ENCODE measurements at places on chromosomes 5 and 9.
A peak's percentile ranks its signal among the peaks of the same experiment; 100 is the strongest.

DNA sequence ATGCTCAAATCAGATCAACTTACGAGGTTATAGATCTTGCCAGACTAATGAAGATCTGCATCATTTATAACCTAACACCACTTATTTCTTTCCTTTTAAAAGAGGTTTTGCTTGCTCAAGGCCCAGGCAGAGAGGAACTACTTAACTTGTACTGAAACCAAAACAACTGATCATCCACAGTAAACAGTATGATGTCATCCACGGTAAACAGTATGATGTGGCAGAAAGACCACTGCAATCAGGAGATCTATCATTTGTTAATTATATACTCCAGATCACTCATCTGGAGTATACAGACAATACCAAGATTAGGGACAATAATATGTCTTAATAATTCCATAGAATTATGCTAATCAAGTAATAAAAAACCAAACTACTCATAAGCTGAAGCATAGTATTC is 116.8 kb downstream of the ADAMTS6 start:
- DNase-seq = no peak

- no peak for DNase-seq
These were observed 59.7 kb upstream of the IER5L start for GRCh38 chr9:129237803-129238202.

DNA sequence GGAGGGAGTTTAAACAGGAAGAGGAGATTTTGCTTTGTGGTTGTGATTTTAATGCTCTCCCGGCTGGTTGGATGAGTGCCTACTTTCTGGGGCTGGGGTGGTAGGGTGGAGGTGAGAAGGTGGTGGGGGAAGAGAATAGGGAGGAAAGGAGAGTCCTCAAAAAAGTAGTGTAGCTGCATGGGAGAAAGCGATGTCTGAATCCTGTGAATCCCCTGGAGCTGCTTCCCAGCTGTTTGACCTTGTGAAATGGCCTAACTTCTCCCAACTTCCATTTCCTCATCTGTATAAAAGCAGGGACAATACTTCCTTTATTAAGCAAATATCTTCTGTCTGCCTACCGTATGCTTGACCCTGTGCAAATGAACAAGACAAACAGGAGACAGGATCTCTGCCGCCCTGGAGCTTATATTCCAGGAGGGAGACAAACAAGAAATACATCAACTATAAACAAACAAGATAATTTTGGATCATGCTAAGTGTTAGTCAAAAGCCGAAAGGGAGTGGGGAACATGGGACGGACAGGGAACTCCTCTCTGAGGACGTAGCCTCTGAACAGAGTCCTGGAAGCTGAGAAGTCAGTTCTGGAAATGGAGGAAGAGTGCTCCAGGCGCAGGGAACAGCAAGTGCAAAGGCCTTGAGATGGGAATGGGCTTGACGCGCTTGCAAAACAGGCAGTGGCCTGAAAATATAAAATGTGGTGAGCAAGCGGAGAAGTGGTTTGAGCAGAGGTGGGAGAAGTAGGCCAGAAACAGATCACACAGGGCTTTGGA is 103.5 kb downstream of the SPRY4 start:
- no peak for DNase-seq

DNA sequence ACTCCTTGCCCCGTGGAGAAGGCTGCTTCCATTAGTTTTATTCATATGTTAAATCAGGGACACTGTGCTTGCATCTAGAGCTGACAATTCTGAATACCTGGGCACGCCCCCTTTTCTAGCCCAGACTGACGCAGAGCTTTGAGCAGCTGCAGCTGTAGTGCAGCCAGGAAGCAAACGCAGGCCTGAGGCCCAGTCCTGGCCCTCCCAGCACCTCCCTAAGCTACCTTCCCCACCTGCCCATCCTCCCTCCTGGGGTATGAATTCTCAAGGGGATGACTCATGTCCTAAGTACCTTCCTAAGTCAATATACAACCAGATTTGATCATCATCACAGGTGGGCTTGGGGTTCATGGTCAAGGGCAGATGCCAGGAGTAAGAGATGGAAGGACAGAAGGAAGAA is 3.5 kb downstream of the PHF19 start:
- DNase-seq = no peak

DNA sequence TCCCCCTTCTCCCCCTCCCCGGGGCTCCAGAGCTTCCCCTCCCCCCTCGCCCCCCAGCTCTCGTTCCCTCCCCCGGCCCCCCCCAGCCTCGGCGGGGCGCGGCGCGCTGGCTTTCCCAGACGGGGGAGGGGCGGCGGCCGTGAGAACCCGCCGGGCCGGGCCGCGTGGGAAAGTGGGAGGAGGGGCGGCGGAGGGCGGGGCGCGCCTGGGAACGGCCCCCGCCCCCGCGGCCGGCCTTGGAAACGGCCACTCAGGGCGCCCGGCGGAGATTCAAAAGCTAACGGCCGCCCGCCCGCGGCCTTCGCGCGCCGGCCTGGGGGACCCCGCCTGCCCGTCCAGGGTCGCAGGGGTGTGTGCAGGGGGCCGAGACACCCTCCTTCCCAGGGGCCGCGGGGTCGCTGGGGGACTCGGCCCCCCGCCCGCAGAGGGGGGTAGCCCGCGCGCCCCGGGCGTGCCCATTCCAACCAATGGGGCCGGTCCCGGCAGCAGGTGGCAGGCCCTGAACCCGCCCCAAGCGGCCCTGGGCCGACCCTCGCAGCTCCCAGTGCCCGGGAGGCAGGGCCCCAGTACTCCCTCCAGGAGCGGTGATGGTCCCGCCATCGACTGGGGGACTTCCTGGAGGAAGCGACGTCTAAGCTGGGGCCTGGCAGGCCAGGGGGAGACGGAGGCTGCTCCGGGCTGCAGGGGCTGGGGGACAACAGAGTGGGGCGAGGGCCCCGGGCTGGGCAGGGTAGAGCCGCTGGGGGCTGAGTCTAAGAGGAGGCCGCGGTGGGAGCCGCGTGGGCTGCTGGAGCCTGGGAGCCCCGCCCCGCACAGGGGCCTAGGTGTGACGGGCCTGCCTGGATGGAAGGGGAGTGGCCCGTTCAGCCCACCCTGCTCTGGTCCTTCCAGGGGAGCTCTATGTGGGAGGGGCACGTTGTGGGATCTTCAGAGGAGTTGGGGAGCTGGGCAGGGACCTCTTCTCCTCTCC is 14.2 kb upstream of the NRARP start:
- no peak for DNase-seq

DNA sequence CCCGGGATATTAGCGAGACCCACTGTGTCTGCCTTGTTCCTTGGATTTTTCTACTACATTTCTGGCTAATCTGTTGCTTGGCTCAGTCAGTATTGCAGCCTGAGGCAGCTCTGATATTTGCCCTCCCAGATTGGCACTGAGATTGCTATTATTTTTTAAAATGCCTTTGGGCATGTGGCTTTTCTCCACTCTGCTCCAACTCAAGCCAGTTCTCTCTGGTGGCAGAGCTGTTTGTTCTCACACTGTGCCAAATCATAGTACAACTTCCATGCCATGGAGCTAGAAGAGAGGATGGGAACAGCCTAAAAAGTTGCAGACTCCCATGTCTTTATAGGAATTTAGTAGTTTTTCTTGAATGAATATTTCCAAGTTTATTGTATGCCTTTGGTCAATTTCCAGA is 155.9 kb upstream of the ATP10B start:
- DNase-seq = no peak

- no peak for DNase-seq
These were observed 82.8 kb downstream of the DCP2 start for GRCh38 chr5:113059232-113060040.

DNA sequence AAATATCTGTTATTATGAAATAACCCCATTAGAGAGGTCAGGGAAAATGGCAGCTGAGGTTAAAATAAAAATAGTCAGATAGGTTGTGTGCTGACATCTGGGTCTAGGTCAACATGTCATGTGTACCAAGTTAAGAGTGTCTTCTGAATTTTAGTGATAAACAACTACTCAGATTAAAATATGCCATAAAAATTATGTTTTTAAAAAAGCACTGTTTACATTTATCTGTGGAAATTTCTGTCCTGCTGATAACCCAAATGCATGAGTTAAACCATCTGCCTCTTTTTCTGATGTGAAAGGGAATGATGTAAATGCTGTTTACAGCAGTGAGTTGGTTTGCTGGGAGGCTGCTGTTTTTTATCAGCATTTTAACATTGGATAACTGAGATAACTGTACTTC is 361.2 kb upstream of the TARS1 start:
- DNase-seq = no peak

- no peak for DNase-seq
These were observed 181.1 kb downstream of the KDM4C start for GRCh38 chr9:6938873-6939272.

DNA sequence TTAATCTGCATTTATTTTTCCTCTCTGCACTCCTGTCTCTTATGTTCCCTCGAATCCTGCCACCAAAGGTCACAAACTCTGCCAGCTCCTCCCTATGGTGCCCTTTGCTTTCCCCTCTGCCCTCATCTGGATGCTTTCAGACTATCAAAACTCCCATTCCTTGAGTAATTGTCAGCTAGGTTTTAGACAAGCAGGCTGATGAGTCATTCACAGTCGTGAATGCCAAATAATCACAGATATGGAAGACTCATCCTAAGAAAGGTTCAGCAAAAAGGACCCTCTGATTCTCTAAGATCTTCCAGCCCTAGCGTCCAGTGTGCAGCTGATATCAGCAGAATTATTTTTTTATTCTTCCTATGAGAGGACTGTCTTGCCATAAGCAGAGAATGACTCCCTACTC is 104.5 kb upstream of the NUDT12 start:
- DNase-seq = no peak

DNA sequence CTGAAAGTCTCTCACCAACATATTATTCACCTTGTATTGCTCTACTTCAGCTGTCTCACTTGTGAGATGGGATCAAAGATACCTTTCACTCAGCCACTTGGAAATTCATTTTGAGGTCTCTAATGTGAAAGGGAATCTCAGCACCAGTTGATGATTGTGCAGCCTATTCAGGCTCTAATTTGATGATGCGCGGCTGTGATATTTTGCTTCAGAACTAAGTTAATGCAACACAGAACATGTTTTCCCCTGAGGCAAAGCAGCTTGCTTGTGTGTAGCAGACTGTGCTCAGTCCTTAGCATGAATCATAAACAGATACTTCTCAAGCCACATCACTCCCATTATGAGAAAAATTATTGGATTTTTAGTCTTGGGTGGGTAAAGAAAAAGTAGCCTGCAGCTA is 378.8 kb downstream of the OSTF1 start:
- no peak for DNase-seq

- no peak for DNase-seq
These were observed 304.6 kb downstream of the MLLT3 start for GRCh38 chr9:20317701-20318100.

GRCh38 chr5:133838286-133838685 is 130.1 kb downstream of the C5orf15 start:
- DNase-seq = no peak

GRCh38 chr9:15150939-15151338 is 156.1 kb downstream of the TTC39B start:
- no peak for DNase-seq

DNA sequence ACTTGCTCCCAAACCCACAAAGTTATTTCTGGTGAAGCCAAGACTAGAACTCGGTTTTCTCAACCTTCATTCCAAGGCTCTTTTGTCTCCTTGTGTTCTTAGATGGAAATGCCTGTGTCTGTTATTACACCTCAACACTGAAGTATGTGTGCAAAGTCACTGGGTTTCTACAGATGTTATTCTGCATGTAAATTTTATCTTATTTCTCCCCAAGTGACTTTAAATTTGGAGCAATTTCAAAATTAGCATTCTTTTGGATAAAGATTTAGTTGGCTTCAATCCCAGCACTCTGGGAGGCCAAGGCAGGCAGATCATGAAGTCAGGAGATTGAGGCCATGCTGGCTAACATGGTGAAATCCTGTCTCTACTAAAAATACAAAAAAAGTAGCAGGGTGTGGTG is 104.4 kb upstream of the GNA14 start:
- DNase-seq = no peak

GRCh38 chr5:40716000-40716399 is 36.3 kb downstream of the PTGER4 start:
- DNase-seq = no peak

DNA sequence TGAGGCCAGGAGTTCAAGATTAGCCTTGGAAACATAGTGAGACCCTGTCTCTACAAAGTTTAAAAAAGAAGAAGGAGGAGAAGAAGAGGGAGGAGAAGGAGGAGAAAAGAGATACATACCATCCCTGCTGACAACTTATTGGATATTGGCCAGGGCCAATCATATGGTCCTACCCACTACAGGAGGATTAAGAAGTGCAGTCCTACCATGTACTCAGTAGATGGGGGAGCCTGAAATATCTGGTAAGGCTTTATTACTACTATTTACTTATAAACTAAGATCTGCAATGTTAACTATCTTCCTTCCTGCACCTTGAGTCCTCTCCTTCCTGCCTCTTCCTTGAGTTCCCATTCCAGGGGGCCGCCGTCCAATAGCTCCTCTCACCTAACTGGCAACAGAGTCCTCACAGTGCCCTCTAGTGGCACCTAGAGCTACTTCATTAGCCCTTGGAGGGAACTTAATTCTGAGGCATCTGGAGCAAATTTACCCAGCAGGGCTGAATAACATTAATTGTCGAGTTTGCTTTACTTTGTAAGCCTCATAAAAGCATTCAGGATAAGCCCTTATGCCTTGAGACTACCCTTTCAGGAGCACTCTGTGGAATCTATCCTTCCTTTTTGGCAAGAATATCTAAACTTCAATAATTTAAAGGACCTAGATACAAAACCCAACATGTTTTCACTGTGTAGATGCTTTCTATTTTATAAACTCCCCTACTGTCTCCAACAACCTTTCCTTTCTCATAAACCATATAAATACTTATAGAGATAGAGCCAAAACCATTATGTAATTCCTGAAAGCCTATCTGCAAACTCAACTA is 39.1 kb upstream of the RANBP6 start:
- peak; percentile 35 for DNase-seq

- no peak for DNase-seq
These were observed 98.9 kb upstream of the FCN2 start for GRCh38 chr9:134781591-134782302.

DNA sequence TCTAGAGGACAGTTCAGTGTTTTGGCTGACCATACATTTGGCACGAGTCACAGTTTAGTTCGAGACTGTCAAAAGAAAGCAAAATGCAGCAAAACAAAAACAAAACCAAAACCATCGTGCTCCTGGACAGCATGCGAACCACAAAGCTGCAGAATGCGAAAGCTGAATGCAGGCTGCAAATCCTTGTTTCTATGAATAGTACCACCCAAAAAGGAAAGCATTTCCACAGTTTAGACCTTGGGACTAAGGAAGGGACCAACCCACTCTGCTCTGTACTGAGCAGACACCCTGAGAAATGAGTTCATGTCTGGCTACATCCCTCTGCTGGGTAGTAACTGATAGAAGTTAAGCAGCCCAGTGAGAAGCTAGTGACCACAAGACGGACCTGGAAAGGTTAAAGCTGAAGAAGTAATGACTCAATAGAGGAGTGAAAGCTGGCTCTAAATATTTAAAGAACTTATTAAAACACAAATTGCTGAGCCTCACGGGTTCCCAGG is 3.9 kb downstream of the GCNT4 start:
- no peak for DNase-seq

- DNase-seq = no peak
These were observed 1106.7 kb downstream of the DTWD2 start for GRCh38 chr5:117881426-117882230.

- no peak for DNase-seq
These were observed 263.3 kb downstream of the GADD45G start for GRCh38 chr9:89868100-89868499.

- DNase-seq = no peak
These were observed 353 bp upstream of the PDGFRB start for GRCh38 chr5:150156027-150156368.

Data from activated T-cell treated with anti-CD3 and anti-CD28 coated beads for 48 hours (primary cell).